Activated CD4-positive, alpha-beta T cell treated with anti-CD3 and anti-CD28 coated beads for 4 hours (primary cell): ENCODE measurements at places on chromosomes 7 and 10.
A peak's percentile ranks its signal among the peaks of the same experiment; 100 is the strongest.

DNA sequence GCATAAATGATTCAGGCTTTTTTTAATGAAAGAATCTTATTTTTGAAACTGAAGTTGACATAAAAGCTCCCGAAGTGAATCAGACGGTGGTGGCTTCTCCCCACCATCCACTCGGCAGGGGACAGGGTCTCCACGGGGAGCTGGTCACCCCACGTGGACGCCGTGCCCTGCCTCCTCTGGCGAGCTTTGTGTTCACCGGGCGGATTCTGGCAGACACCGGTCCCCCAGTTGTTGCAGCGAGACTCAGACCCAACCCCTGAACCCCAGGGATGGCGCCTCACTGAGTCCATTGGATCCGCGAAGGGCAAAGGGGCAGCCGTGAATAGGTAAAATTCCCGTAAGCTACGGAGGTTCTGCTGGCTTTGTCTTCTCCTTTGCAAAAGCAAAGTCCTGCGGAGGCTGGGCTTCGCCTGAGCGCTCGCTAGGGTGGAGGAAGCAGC lies 38.4 kb downstream of the PTPRN2 start:
- no peak for DNase-seq

- peak; percentile 81 for DNase-seq
These were observed 744 bp downstream of the PPRC1 start for GRCh38 chr10:102133373-102134195.

DNA sequence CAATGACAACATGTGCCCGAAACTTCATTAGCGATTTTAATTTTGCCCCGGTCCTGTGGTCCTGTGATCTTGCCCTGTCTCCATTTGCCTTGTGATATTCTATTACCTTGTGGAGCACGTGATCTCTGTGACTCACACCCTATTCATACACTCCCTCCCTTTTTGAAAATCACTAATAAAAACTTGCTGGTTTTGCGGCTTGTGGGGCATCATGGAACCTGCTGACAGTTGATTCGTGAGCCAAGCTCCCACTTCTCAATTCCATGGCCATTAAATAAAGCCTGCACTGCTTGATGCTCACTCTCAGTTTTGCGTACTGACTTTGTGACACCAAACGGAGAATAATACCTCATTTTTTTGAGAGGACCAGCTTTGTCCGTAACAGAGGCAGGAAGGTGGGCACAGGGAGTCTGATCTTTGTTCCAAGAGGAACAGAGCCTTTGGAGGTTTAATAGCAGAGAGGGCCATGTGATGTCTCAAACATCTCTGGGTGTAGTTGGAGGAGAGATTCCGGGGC lies 3.8 kb upstream of the ADAMTS14 start:
- DNase-seq = no peak

GRCh38 chr10:79443338-79444198 lies 1.9 kb downstream of the ZCCHC24 start:
- DNase-seq = no peak
